ENCODE measurements at places on chromosomes 5 and 9. TPM values are rescaled to one million over a fixed set of nuclear protein-coding genes. Genes with fewer than 3 reads are reported as not detected.

GRCh38 chr5:63960646-63961045 is 1.6 kb downstream of the HTR1A start:
- no peak for DNase-seq

GRCh38 chr9:71758785-71759184 is 9.5 kb downstream of the CEMIP2 start:
- no peak for DNase-seq

DNA sequence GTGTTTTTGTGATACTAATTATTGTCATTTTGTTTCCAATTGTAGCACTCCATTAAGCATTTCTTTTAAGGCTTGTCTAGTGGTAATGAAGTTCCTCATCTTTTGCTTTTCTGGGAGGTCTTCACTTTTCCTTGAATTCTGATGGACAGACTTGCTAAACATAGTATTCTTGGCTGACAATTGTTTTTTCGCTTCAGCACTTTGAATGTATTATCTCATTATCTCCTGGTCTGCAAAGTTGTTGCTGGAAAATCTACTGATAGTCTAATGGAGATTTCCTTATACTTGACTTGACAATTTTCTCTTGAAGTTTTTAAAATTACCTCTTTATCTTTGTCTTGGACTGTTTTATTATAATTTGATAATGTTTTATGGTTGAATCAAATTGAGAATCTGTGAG is 147.5 kb downstream of the FAM174A start:
- no peak for DNase-seq

- no peak for DNase-seq
Measured at GRCh38 chr5:95930141-95930930, 31.3 kb downstream of the ELL2 start.

DNA sequence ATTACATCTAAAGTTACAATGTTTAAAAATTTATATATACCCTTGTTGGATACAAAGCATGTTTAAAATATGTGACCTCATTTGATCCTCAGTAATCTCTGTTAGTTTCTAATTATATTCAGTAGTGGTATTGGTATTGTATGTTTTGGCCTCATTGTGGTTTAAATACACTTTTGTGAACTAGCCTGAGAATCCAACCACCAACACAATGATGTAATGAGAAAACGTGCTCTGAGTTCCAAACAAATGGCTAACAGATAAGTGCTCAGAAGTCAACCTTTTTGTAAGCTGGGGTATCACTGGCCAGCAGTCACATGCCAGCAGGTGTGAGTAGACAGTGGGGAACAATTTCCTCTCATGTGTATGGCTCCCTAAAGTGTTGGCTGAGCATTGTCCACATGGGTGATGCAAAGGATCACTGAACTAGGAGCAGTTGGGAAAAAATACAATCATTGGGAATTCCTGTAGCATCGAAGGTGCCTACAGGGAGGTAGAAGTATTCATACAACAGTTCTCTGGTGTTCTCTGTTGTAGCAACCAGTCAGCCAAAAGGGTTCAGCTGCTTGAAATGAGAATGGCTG is 56.1 kb downstream of the DOCK8 start:
- DNase-seq: no peak

GRCh38 chr5:148499452-148499851 is 115.7 kb downstream of the FBXO38 start:
- no peak for DNase-seq

DNA sequence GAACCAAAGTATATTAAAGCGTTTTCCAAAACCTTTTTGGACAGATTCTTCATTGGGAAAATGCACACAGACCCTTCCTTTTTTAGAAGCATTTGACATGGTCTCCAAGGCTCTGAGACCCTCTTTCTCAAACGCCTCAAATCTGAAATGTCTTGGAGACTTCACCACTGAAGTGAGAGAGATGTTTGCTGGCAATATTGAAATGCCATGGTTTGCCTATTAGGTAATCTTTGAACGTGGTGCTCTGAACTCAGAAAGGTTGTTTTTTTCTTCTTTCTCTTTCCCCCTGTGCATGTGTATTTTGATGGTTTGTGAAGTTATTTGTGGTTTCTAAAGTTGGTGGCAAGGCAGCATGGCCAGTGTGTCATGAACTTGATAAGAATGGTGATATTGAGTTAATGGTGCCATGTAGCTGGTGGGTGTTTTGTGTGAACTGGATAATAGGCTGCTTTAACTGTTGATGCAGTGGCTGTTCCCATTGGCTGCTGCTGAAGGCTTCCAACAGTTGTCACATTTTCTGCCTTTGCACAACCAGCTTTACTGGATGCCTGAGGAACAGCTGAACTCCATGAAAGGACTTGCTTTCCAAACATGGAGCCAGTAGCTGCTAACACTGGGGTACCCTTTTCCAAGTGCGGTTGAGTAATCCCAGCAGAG is 1.7 kb downstream of the PALM2AKAP2 start:
- DNase-seq: no peak

- DNase-seq: no peak
Measured at GRCh38 chr9:111588846-111589245, 10.6 kb downstream of the PTGR1 start.

- DNase-seq: peak; percentile 35
Measured at GRCh38 chr9:107336718-107337360, 53.8 kb downstream of the RAD23B start.

DNA sequence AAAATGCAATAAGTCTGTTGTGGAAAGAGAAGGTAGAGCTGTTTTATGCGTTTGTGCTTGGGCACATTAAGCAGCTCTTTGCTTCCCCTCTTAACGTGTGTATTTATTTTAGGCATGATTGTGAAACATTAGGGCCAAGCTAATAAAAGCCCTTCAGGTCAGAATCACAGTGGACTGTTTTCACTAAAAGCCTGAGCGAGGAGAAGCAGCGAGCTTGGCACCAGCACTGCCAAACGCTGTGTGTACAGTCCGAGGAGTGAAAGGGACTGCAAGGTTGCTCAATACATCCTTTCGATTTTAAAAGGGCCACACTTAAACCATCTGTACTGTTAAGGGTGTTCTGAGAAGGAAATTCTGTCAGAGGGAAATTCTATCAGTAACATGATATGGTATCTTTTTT is 107.2 kb upstream of the CKMT2 start:
- no peak for DNase-seq

GRCh38 chr5:10849278-10849677 is 88.2 kb upstream of the DAP start:
- DNase-seq: no peak

GGTA1 gene
- not detected for total RNA-seq

GPR21 gene
- not detected for total RNA-seq

TOR4A gene
- total RNA-seq: 33.5 TPM

PCDHGB6 gene
- total RNA-seq: 3.6 TPM

LRRC19 gene
- total RNA-seq: not detected

CD274 gene
- 6.6 TPM for total RNA-seq

CLIC3 gene
- total RNA-seq: 0.75 TPM

ARHGEF28 gene
- 66.1 TPM for total RNA-seq

MACIR gene
- total RNA-seq: 8.4 TPM
